ENCODE measurements at places on chromosomes 1 and 21.

GRCh38 chr21:41411449-41412089, 14.5 kb upstream of the MX1 start:
- DNase-seq = no peak

- DNase-seq = no peak
These were observed 347.4 kb downstream of the PTPRU start for GRCh38 chr1:29583727-29584126.

GRCh38 chr1:58726581-58726980, 26.7 kb upstream of the MYSM1 start:
- no peak for DNase-seq

GRCh38 chr21:26918323-26919079, 48.4 kb downstream of the ADAMTS5 start:
- DNase-seq = no peak

GRCh38 chr21:16388291-16388690, 658.5 kb downstream of the USP25 start:
- DNase-seq = no peak

- DNase-seq = no peak
These were observed 1399.9 kb downstream of the PLA2G4A start for GRCh38 chr1:188228623-188229022.

- no peak for DNase-seq
These were observed at the start of gene CHODL for GRCh38 chr21:18244671-18245463. CHODL (plus strand) TSS chr21:18244833; CDS start chr21:18245224, 391 bp downstream.

DNA sequence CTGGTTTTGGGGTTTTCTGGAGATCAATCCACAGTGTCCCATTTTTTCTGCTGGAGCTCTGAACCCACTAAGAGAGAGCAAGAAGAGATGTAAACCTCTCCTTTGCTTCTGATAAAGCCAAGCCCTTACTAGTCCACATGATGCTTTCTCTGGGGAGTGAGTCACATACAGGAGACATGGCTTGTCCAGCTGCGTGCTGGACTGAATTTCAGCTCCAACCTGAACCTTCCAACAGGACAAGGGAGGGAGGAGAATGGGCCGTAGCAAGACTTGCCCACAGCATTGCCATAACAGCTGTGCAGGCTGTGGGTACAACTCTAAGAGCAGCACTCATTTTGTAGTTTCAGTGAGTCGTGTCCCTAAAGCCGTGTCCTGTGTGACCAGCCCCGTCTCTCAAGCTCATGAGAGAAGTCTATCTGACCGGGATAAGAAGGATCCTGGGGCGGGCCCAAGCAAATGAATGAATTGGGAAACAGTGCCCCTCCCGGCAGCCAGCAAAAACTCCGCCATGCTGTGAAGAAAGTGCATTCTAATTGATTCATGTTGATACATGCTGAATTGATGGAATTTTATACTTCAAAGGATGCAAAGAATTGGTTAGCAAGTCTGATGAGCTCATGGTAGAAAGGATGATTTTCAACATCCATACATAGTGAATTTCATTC, 195.2 kb downstream of the GABPA start:
- DNase-seq = no peak

GRCh38 chr1:239884796-239885195, 206.9 kb upstream of the FMN2 start:
- no peak for DNase-seq

- DNase-seq = no peak
These were observed 60.6 kb upstream of the LAMC2 start for GRCh38 chr1:183125279-183125999.

GRCh38 chr21:45892916-45893739, 88.4 kb upstream of the COL6A1 start:
- no peak for DNase-seq

GRCh38 chr1:36475341-36475740, 7.4 kb downstream of the CSF3R start:
- no peak for DNase-seq

GRCh38 chr1:2150801-2151200, 43.8 kb downstream of the FAAP20 start:
- DNase-seq = no peak

GRCh38 chr1:33142483-33143064, 39.3 kb downstream of the TRIM62 start:
- no peak for DNase-seq

- peak; percentile 38 for DNase-seq
These were observed 25.0 kb downstream of the KRTAP24-1 start for GRCh38 chr21:30257773-30258172.

GRCh38 chr1:160167056-160167455, 15.7 kb downstream of the ATP1A4 start:
- DNase-seq = no peak

DNA sequence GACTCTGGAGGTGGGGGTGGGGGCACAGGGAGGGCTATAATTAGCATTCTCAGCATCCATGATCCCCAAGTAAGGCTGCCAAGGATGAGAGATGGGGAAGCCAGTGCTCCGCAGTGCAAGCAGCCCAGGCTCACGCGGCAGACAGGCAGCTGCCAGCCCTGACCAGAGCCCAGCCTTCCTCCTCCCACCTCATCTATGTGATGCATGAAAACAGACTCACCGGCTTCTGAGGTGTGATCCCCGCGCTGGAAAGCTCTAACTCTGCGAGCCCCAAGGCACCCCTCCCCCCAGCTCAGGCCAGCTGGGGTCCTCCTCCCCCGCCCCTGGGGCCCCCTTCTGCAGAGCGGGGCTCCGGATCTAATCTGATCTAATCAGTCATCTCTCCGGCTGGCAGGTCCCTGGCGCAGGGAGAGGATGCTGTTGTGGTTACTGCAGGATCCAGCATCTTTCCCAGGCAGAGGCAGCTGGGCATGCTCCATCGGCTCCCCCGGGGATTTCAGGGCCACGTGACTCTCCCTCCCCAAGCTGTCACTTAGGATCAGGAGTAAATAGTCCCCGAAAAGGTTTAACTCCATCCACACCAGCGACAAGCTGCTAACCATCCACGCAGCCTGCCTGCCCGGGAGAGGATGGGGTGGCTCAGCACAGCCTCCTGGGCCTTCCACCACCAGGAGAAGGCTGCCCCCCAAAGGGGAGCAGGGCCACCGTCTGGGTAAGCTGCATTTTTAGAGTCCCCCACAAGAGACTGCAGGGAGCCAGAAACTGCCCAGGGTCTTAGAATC, at the start of gene PLEKHA6:
Gene PLEKHA6, minus strand, starts transcription at position 456 of the 782 bp plus-strand sequence. CDS start 86,202 bp downstream, outside the sequence.
- no peak for DNase-seq

- no peak for DNase-seq
These were observed 113.9 kb downstream of the DSCAM start for GRCh38 chr21:40733024-40733397.

GRCh38 chr1:119010201-119010600, 22.1 kb upstream of the TBX15 start:
- DNase-seq = no peak

DNA sequence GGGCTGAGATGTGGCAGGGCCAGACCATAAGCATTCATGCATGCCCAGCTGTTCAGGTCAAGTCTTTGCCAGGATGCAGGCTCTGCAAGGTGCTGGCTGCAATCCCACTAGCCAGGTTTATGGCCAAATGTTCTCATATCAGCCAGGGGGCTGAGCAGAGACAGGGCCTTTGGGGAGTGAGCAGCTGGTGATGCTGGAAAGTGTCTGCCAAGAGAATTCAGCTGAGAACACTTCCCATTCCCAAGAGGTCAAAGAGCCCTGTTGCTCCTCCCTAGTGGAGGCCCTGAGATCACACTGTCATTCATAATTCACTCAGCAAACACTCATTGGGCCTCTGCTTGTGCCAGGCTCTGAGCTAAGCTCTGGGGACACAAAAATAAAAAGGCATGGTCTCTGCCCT, 150.3 kb downstream of the DMRTA2 start:
- DNase-seq = no peak

DNA sequence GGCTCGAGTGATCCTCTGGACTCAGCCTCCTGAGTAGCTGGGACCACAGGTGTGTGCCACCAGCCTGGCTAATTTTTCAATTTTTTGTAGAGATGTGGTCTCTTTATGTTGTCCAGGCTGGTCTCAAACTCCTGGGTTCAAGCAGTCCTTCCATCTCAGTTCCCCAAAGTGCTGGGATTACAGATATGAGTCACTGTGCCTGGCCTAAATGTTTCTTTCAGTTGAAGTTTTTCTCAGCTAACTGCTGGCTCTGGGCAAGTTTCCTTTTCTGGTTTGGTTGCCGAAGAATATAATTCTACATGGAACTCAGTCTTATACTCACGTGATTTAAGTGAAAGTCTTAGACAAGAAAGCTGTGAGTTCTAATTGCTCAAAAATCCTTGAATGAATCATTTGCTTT, 57.0 kb downstream of the SASS6 start:
- DNase-seq = no peak

- no peak for DNase-seq
These were observed 19.2 kb downstream of the SLC19A2 start for GRCh38 chr1:169466259-169467230.

GRCh38 chr1:104856091-104856490, 1106.4 kb downstream of the AMY1C start:
- DNase-seq = no peak

DNA sequence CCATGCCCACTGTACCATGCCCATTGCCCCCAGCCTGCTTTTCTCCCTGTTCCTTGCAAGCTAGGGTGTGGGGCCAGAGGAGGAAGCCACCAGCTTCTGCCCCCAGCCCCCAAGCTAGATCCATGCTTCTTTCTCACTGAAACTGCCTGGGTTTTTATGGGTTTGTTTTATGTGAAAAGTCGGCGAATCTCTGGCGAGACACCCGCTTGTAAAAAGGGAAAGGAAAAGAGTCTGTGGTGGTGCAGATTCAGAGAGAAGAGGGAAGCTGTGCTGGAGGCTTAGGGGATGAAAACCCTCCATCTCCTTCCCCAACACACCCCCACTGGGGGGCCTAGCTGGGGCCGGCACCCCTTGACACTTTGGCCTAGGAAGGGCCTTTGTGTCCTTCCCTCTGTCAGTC, 26.2 kb downstream of the GRHL3 start:
- DNase-seq = no peak

DNA sequence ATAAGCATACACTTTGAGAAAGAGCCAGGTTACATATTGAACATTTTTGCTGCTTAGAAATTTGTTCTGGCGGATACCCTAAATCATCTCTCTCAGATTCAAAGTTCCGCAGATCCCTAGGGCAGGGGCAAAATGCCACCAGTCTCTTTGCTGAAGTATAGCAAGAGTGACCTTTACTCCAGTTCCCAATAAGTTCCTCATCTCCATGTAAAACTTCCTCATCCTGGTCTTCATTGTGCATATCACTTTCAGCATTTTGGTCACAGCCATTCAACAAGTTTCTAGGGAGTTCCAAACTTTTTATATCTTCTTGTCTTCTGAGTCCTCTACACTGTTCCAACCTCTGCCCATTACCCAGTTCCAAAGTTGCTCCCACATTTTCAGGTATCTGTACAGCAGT, 23.3 kb upstream of the LYPD8 start:
- no peak for DNase-seq

DNA sequence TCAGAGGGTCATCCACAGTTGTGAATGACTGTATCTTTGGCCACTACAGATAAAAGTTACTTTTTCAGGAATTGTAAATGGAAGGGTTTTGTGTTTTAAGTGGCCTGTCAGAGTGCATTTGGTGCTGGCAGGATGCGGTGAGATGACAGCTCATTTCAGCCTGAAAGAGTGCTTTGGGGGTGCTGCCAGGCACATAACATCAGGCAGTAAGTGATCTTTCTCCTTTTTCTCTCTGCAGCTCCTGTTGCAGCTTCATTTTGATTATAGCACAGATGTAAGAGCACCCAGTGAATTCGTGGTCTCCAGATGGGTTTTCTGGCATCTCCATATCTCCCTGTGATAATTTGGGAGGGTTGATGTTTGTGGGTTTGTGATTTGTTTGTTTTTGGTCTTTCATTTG, 14.8 kb upstream of the FAM163A start:
- no peak for DNase-seq

- no peak for DNase-seq
These were observed 610.0 kb downstream of the PLPP3 start for GRCh38 chr1:55969322-55969721.

DNA sequence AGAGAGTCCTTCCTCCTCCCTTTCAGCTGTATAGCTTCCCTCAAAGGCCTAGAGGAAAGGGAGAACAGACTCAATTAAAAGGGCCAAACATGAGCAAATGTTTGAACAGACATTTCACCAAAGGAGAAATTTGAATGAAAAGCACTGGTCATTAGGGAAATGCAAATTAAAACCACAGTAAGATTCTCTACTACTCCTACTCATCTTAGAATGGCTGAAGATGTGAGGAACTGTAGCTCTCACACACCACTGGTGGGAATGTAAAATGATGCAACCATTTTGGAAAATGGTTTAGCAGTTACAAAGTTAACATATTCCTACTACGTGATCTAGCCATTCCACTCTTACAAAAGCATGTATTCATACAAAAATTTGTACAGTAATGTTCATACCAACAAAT, 253.0 kb upstream of the HOOK1 start:
- DNase-seq = no peak

- DNase-seq = peak; percentile 47
These were observed 31.0 kb downstream of the TNNT2 start for GRCh38 chr1:201346337-201346939.

GRCh38 chr1:56295949-56296929, 283.1 kb downstream of the PLPP3 start:
- DNase-seq = no peak

GRCh38 chr1:220298470-220299205, 26.4 kb upstream of the RAB3GAP2 start:
- no peak for DNase-seq

DNA sequence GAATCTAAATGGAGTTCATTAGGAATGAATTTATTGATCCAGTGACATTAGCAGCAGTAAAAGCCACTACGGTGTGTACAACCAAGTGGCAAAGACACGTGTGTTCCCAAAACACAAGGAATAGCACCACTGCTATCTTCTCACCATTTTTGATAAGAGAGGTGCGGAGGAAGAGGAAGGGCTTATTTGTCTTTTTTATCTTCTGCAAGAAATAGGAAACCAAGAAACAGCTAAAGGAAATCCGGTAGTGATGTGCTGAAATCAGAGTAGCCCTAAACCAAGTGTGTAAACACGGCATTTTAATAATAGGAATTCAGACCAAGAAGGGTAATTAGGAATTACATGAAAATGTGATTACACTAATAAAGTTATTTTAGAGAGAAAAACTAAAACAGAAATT, 9.1 kb upstream of the SCYL3 start:
- DNase-seq = no peak

GRCh38 chr1:192974701-192975100, 84.5 kb downstream of the UCHL5 start:
- DNase-seq = no peak

DNA sequence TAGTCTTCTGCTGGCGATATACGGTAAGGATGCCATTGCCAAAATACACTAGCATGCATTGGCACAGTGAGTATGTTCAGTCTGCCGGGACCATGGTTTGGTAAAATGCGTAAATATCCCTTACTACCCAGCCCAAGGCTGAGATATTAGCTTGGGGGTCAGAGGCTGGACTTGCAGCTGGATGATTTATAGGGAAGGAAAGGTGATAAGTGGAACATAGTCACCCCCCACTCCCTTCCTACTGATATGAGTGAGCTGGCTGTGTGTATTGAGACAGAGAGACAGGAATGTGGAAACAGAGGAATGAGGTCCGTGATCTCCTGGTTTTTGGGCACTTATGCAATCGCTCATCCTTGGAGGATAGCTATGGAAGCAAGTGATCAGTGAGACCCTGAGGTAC, 642.8 kb downstream of the KCNT2 start:
- no peak for DNase-seq
